ENCODE measurements at places on chromosomes 11 and 22. TPM values are rescaled to one million over a fixed set of nuclear protein-coding genes. Genes with fewer than 3 reads are reported as not detected.

The OR56A5 gene
- not detected for total RNA-seq

The C1QTNF4 gene
- total RNA-seq = 0.39 TPM

The DEUP1 gene
- not detected for total RNA-seq

The RASGRP2 gene
- total RNA-seq = 1.8 TPM

The CBX6 gene
- 14.0 TPM for total RNA-seq

The POLD4 gene
- 17.8 TPM for total RNA-seq

The ROM1 gene
- total RNA-seq = 2.2 TPM

The PYGM gene
- 1.4 TPM for total RNA-seq

The SAA4 gene
- not detected for total RNA-seq

The MS4A4A gene
- not detected for total RNA-seq

The TECTA gene
- 0.84 TPM for total RNA-seq

The OR51G2 gene
- not detected for total RNA-seq

The C1QTNF6 gene
- 12.2 TPM for total RNA-seq

The PHF21B gene
- total RNA-seq = 6.7 TPM

The TSG101 gene
- total RNA-seq = 84.6 TPM

The CARD16 gene
- total RNA-seq = not detected

The OR4C45 gene
- total RNA-seq = not detected

The SYT8 gene
- total RNA-seq = not detected

The OR10A5 gene
- total RNA-seq = not detected

The MRGPRX3 gene
- total RNA-seq = not detected

All from neural progenitor cell (in vitro differentiated cells).